Germinal center (tissue), 1 donor: ENCODE measurements at places on chromosomes 3 and 15.

DNA sequence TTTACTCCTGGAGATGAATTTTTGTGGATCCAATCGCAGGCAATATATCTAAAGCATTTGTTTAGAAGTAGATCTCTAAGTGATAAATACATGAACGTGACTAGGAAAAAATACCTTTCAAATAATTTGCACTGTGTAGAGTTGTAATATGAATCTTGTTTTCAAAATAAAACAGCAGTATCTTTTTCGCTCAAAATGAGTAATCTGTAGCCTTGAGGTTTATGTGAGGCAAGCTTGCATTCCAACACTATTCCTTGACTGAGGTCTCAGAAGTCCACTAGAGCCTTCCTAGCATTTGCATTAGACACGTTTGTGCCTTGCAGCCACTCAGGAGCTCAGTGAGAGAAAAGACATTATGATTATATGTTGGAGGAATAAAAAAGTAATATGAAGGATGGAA, 138.3 kb upstream of the ROBO1 start:
- DNase-seq: no peak

- DNase-seq: no peak
These were observed 519.7 kb downstream of the FGF12 start for GRCh38 chr3:192207651-192208050.

DNA sequence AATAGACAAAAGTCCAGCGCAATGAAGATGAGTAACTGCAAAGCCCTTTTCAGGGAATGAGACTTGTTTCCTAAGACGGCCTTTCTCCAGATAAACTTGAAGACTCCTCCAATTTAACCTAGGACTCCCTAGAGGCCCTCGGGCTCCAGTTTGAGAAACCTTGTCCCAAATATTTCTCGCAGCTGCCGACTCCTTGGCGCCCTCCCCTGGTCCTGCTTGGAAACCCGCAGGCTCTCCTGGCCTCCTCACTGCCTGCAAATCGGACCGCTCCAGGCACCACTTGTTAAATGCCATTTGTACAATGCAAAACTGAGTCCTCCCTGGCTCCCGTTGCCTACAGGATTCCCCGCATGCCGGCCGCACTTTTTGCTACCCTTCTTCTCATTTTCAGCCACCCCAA, 36.8 kb downstream of the MUC4 start:
- no peak for DNase-seq

DNA sequence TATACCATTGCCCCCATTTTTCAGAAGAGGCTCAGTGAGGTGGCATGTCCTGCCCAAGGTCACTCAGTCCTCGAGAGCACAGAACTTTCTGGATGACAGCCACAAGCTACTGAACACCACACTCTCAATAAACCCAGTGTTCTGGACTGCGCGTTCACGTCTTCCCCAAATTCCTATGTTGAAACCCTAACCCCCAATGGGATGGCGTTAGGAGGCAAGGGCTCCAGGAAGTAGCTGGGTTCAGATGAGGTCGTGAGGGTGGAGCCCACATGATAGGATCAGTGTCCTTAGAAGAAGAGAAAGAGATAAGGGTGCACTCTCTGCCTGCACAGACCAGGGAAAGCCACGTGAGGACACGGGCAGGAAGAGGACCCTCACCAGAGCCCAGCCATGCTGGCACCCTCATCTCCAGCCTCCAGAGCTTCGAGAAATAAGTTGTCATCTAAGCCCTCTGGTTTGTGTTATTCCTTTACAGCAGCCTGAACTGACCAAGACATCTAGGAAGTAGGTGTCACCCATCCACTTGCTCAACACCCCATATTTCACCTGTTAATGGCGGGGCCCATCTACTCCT, 324.0 kb downstream of the UACA start:
- DNase-seq: no peak

GRCh38 chr3:188954590-188955208, 217.1 kb upstream of the TPRG1 start:
- DNase-seq: peak; percentile 77

GRCh38 chr3:197495059-197495455, 60.7 kb downstream of the BDH1 start:
- DNase-seq: no peak

DNA sequence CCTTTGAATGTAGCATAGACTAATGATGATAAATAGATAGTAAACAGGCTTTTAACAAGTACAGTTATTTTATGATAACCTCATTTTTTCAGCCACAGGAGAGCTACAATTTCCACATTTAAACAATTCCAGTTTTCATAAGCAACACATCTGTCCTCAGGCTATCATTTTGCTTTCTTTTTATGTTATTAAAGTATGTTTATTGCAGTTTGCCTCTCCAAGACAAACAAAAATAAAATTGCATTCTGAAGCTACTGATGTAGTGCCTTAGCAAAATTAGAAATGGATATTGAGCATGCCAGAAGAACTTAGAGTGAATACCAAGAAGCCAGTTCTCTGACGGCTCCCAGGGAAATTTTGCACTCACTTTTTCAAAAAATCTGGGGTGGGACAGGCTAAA, 140.6 kb upstream of the ABHD17C start:
- no peak for DNase-seq

GRCh38 chr3:20028905-20029331, 11.3 kb upstream of the KAT2B start:
- no peak for DNase-seq

GRCh38 chr3:22495241-22495640, 707.9 kb upstream of the UBE2E2 start:
- no peak for DNase-seq
